ENCODE measurements at places on chromosomes 6 and 20.

DNA sequence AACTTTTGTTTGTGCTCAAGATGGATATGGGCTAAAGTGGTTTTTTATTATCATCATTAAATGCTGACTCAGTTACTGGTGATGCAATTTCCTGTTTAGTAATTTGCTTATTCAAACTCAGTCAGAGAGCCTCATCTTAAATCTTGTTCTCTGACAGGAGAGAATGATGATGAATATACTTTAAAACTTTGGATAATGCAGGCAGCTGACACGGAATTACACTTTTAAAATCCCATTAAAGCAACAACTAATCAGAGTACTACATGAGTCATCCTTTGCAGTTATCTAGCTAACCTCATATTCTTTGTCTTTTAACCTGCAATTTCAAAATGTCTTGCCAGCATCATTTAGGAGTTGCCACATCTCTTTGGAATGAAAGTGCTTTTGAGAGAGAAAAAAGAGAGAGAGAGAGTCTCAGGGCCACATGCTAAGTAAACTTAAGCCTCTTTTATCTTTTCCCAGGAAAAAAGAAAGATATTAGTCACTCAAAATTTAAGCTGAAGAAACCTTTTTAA lies 9.2 kb upstream of the C6orf141 start:
- no peak for DNase-seq

DNA sequence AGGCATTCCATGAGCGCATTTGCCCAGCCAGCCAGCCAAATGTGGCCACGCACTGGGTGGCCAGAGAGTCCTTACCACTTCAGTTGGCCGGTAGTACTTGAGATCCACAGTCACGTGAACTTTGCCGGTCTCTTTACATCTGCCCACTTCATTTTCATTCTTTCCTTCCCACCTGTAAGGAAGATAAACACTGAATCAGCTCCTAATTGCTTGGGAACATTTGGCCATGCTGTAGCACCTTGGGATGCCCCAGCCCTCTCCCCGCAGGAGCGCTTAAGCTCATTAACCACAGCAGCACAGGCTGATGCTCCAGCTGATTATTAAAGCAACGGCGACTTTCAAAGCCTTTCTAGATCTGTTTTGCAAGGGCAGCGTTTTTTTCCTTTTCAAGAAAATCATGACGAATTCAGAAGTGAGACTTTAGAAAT lies 116.6 kb downstream of the FOXC1 start:
- DNase-seq = no peak

DNA sequence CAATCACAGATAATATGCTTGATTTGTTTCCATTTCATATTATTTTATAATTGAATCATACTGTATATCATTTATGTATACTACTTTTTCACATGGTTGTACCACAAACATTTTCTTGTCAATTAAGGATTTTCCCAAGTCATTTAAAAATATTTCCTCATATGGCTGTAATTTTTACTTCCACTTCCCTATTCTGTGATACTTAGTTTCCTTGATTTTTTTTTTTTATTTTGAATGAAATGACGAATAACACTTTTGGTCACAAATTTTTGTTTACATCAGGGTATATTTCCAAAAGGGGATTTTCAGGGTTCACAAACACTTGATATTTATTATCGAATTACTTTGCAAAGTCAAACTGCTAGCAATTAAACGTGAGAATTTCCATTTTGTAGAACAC lies 515.6 kb downstream of the KIF16B start:
- DNase-seq = no peak

- no peak for DNase-seq
Measured at GRCh38 chr20:36231331-36231730, 4.9 kb upstream of the AAR2 start.

- no peak for DNase-seq
Measured at GRCh38 chr6:158543606-158544185, 16.2 kb upstream of the TMEM181 start.

GRCh38 chr6:112466373-112467151 lies 119.4 kb downstream of the RFPL4B start:
- DNase-seq = no peak

GRCh38 chr20:40720099-40720498 lies 31.1 kb upstream of the MAFB start:
- DNase-seq = no peak

- DNase-seq = no peak
Measured at GRCh38 chr6:100573166-100573565, 108.4 kb upstream of the SIM1 start.

- no peak for DNase-seq
Measured at GRCh38 chr6:111739257-111739696, 133.6 kb upstream of the TRAF3IP2 start.

DNA sequence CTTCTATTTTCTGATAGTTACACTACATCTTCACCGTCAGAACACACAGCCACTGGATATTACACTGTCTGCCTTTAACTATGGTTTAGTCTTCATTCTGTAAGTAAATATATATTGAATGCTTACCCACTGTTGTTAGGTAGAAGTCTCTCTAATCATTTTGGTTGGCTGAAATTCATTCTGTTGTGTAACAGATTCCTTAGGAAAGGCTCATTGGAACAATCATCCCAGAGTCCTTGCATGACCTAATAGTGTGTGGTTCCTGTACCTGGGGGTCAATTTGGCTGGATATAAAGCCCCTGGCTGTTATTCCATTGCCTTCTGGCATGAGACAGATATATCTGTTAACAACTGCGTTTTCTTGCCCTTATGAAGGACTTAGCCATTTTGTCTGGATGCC lies 9.9 kb downstream of the BLOC1S5 start:
- DNase-seq = no peak

DNA sequence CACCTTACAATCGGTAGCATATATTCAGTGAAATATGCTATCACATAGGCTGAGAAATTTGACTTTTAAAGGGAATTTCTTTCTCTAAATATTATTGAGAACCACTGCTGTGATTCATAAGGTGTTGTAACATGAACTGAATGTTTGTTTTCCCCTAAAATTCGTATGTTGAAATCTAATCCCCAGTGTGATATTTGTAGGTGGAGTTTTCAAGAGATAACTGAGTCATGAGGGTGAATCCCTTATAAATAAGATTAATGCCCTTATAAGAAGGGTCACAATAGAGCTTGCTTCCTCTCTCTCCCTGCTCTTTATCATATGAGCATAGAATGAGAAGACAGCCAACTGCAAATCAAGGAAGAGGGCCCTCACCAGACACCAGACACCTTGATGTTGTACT lies 64.8 kb downstream of the LMBRD1 start:
- no peak for DNase-seq

- DNase-seq = no peak
Measured at GRCh38 chr20:57429580-57430200, 38.5 kb downstream of the RBM38 start.

DNA sequence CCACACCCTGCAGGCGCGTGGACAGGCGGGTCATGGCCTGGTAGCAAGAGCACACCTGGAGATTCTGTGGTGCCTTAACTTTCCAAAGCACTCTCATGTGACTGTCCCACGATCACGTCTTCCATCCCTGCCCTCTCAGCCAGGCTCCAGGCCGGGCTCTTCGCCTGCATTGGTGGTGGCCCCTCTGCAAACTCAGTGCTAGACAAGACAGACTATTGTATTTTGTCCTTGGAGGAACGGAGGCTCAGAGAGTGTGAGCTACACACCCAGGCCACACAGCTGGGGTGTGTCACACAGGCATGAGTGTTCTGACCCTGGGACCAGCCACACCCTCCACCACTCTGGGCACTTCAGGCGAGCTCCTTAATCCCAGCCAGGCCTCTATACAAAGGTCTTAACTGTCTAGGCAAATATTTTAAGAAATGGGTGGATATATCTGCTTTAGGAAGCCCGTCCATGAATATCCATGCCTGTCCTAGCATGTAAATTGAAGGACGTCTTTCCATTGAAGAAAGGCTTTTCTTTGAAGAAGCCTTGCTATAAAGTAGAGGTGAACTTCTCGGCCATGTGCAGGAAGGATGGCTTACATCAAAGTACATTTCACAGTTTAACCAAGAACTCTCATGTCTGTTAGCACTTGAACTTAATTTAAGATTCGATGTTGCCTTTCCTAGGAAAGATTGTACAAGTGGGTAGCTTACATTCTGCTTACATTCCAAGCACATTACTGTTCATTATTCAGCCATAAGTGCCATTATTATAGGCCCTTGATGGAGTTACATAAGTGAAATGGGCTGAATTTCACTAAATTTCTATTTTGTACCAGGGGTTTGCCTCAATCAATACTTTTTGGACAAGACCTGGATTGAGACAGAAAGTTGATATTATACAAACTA lies 263.9 kb downstream of the DLL1 start:
- DNase-seq = no peak

- DNase-seq = no peak
Measured at GRCh38 chr6:126535595-126535994, 195.7 kb downstream of the CENPW start.
